ENCODE measurements at places on chromosomes 13 and 19.

GRCh38 chr19:4403005-4403761 lies 743 bp downstream of the CHAF1A start:
- peaks cover 44% of the 10 kb centered on the region for H3K4me1 ChIP-seq
- H3K4me3 ChIP-seq, result peak overlapping the region; percentile 80
- H3K27me3 ChIP-seq, result no peaks in the 10 kb centered on the region
- DNase-seq, result no peak
- peak overlapping the region; percentile 54 for H3K27ac ChIP-seq

DNA sequence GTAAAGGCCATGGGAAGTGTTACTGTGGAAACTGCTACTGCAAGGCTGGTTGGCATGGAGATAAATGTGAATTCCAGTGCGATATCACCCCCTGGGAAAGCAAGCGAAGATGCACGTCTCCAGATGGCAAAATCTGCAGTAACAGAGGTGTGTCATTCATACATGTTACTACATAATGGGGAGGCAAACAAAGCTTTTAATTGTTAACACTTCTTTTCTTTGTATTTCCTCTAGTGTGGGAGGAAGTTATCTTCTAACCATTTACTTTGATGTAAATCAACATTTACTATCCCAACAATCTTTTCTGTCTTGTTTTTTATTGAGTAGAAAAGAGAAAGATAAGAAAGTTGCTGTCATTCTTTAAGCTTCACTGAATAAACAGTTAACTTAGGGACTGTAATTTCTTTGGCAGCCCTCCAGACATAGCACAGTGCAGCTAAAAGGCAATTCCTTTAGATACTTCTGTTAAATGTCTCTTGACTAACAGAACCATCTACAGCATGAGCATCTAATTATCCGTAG lies 126.9 kb downstream of the ITGBL1 start:
- DNase-seq, result no peak
- peaks cover 85% of the 10 kb centered on the region for H3K4me1 ChIP-seq
- peak overlapping the region; percentile 52 for H3K4me3 ChIP-seq
- H3K27ac ChIP-seq, result peak overlapping the region; percentile 89
- peaks cover 65% of the 10 kb centered on the region for H3K36me3 ChIP-seq
- H3K27me3 ChIP-seq, result no peaks in the 10 kb centered on the region

GRCh38 chr13:36681894-36682624 lies 8.2 kb downstream of the SERTM1 start:
- no peaks in the 10 kb centered on the region for H3K36me3 ChIP-seq
- peaks cover 33% of the 10 kb centered on the region for H3K27me3 ChIP-seq
- DNase-seq, result no peak
- no peaks in the 10 kb centered on the region for H3K4me1 ChIP-seq

GRCh38 chr13:27280841-27281240 lies 10.2 kb downstream of the RASL11A start:
- no peak overlapping the region for H3K27ac ChIP-seq
- no peak for DNase-seq
- H3K4me1 ChIP-seq, result peaks cover 6% of the 10 kb centered on the region
- peaks cover 23% of the 10 kb centered on the region for H3K27me3 ChIP-seq
- H3K4me3 ChIP-seq, result no peak overlapping the region
- no peaks in the 10 kb centered on the region for H3K36me3 ChIP-seq

GRCh38 chr19:47609906-47610894 lies 1.3 kb downstream of the BICRA start:
- peak; percentile 86 for DNase-seq
- H3K36me3 ChIP-seq, result peaks cover 2% of the 10 kb centered on the region
- no peaks in the 10 kb centered on the region for H3K27me3 ChIP-seq

- H3K36me3 ChIP-seq, result no peaks in the 10 kb centered on the region
- no peaks in the 10 kb centered on the region for H3K27me3 ChIP-seq
- H3K4me3 ChIP-seq, result no peak overlapping the region
- no peak overlapping the region for H3K27ac ChIP-seq
Observed at GRCh38 chr13:90838317-90838960, 509.0 kb upstream of the MIR17HG start.

- H3K4me1 ChIP-seq, result peaks cover 2% of the 10 kb centered on the region
- H3K27me3 ChIP-seq, result no peaks in the 10 kb centered on the region
- H3K36me3 ChIP-seq, result peaks cover 27% of the 10 kb centered on the region
- H3K27ac ChIP-seq, result peak overlapping the region; percentile 23
- DNase-seq, result no peak
Observed at GRCh38 chr13:32669030-32669646, 82.9 kb downstream of the PDS5B start.

DNA sequence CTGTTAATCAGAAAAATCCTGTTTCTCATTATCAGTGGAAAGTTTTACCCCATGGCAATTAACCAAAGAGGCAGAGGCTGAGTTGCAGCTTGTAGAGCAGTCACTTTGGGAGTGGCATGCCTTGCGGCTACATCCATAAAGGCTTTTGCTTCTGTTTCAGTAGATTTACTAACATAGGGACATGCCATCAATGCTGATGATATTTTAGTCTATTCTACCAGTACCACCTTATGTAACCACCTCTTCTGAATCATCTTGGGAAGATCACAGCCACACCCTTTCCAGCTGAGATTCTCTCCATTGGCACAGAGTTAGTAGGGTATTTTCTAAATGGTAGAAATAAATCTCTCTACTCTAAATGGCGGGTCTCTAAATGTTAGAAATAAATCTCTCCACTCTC lies 37.5 kb downstream of the POSTN start:
- no peaks in the 10 kb centered on the region for H3K4me1 ChIP-seq
- H3K36me3 ChIP-seq, result peaks cover 24% of the 10 kb centered on the region
- H3K27ac ChIP-seq, result no peak overlapping the region
- no peak overlapping the region for H3K4me3 ChIP-seq
- no peak for DNase-seq
- no peaks in the 10 kb centered on the region for H3K27me3 ChIP-seq

GRCh38 chr19:8004723-8005513 lies 523 bp downstream of the ELAVL1 start:
- H3K36me3 ChIP-seq, result no peaks in the 10 kb centered on the region
- peak overlapping the region; percentile 76 for H3K27ac ChIP-seq
- H3K4me3 ChIP-seq, result peak overlapping the region; percentile 92
- H3K27me3 ChIP-seq, result no peaks in the 10 kb centered on the region
- peaks cover 34% of the 10 kb centered on the region for H3K4me1 ChIP-seq
- DNase-seq, result no peak

GRCh38 chr13:23811366-23812062 lies 77.7 kb downstream of the MIPEP start:
- DNase-seq, result no peak
- H3K4me3 ChIP-seq, result no peak overlapping the region
- no peaks in the 10 kb centered on the region for H3K27me3 ChIP-seq
- H3K4me1 ChIP-seq, result peaks cover 30% of the 10 kb centered on the region

GRCh38 chr13:91747186-91747585 lies 348.8 kb downstream of the GPC5 start:
- H3K4me3 ChIP-seq, result no peak overlapping the region
- H3K36me3 ChIP-seq, result no peaks in the 10 kb centered on the region
- peaks cover 3% of the 10 kb centered on the region for H3K27me3 ChIP-seq
- DNase-seq, result no peak
- H3K27ac ChIP-seq, result no peak overlapping the region

GRCh38 chr19:4552525-4552819 lies 7.0 kb downstream of the SEMA6B start:
- H3K4me3 ChIP-seq, result no peak overlapping the region
- no peaks in the 10 kb centered on the region for H3K27me3 ChIP-seq
- no peaks in the 10 kb centered on the region for H3K4me1 ChIP-seq

DNA sequence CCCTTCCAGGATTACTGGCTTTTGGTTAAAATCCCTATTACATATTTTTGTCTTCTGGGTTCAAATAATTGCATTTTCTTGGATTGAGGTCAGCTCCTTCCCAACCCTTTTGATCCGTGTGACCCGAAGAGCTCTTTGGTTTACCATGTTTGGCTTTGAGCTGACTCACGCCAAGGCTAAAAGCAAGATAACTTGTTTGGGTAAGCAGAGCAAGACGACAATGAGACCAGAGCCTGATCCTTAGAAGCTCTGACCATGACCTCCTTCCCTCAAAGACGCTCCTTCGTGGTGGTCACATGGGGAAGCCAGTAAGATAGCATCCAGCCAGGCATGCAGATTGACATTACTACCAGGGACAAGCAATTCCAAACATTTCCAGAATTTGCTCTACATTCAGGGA lies 153.8 kb downstream of the DCT start:
- H3K4me1 ChIP-seq, result peaks cover 46% of the 10 kb centered on the region
- peak overlapping the region; percentile 7 for H3K27ac ChIP-seq
- DNase-seq, result no peak
- no peaks in the 10 kb centered on the region for H3K27me3 ChIP-seq
- H3K36me3 ChIP-seq, result peaks cover 7% of the 10 kb centered on the region
- H3K4me3 ChIP-seq, result no peak overlapping the region

- H3K36me3 ChIP-seq, result no peaks in the 10 kb centered on the region
- no peak overlapping the region for H3K4me3 ChIP-seq
- no peak for DNase-seq
- peaks cover 11% of the 10 kb centered on the region for H3K27me3 ChIP-seq
Observed at GRCh38 chr19:1068009-1069001, 1.3 kb downstream of the ARHGAP45 start.

DNA sequence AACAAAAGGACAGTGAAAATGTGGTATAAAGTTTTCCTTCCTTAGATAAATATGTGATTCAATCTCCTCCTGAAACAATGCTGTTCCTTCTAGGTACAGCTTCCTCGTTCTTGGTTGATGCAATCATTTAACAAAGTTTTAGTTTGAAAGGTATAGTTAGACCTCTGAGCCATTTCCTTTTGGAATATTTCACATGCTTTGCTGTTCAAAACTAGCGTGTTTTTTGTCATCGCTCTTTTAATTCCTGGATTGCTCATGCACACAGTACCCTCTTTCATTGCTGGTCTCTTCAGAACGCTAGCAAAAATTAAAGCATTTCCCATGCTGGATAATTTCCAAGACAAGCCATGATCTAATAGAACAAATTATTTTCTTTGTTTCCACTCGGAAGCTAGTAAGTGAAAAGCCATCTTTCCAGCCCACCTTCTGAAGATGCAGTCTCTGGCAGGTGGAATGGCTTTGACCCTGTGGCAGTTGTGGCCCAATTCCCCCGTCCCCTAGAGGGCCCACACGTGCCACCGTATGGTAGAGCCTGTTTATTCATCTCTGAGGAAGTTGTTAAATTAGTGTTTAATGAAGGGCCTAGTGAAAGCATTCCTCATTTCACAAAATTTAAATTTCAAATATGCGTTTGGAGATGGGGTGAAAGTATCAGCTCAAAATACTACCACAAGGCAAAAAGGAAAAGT lies 1040.6 kb upstream of the SLC10A2 start:
- no peaks in the 10 kb centered on the region for H3K27me3 ChIP-seq
- H3K4me1 ChIP-seq, result peaks cover 12% of the 10 kb centered on the region
- H3K36me3 ChIP-seq, result no peaks in the 10 kb centered on the region
- H3K27ac ChIP-seq, result no peak overlapping the region

DNA sequence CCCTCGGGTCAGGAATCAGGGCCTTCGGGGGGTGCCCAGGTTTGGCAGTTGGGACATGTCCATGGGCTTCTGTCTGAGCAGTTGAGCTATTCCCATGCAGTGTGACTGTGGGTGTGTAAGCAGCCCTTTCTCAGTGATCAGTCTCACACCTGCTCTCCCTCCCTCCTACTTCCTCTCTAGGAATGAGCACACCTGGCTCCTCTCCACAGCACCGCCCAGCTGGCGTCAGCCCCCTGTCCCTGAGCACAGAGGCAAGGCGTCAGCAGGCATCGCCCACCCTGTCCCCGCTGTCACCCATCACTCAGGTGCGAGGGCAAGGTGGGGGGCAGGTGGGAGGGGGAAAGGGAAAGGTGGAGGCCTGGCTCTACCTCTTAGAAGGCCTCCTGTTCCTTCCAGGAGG lies 25.9 kb downstream of the COMP start:
- no peak overlapping the region for H3K27ac ChIP-seq
- H3K27me3 ChIP-seq, result no peaks in the 10 kb centered on the region
- H3K36me3 ChIP-seq, result peaks cover 3% of the 10 kb centered on the region
- no peak overlapping the region for H3K4me3 ChIP-seq
- peaks cover 3% of the 10 kb centered on the region for H3K4me1 ChIP-seq

GRCh38 chr13:102401265-102401664 lies 583 bp downstream of the FGF14 start:
- H3K4me3 ChIP-seq, result peak overlapping the region; percentile 44
- H3K27ac ChIP-seq, result no peak overlapping the region
- peaks cover 73% of the 10 kb centered on the region for H3K27me3 ChIP-seq
- no peak for DNase-seq
- H3K36me3 ChIP-seq, result no peaks in the 10 kb centered on the region

GRCh38 chr19:18362934-18363542 lies 22.6 kb downstream of the PGPEP1 start:
- H3K27ac ChIP-seq, result peak overlapping the region; percentile 95
- peaks cover 27% of the 10 kb centered on the region for H3K4me1 ChIP-seq
- H3K36me3 ChIP-seq, result peaks cover 27% of the 10 kb centered on the region
- DNase-seq, result no peak
- no peaks in the 10 kb centered on the region for H3K27me3 ChIP-seq

DNA sequence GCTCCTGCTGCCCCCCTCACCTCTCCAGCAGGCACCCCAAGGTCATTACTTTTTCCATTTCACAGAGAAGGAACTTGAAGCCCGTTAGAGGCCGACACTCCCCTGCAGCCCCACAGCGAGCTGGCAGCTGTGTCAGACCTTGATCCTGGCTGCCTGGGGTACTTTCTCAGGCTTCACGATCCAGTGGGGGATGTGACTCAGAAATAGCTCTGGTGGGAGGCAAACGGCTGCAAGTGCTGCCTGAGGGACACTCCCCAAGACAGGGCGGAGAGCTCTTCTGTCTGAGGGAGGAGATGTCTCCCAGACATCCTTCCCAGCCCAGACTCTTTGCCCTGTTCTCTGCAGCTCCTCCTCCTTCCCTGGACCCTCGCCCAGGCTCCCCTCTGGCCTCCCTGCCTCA lies 4.8 kb downstream of the TSKS start:
- peaks cover 29% of the 10 kb centered on the region for H3K4me1 ChIP-seq
- peak overlapping the region; percentile 88 for H3K27ac ChIP-seq
- H3K36me3 ChIP-seq, result no peaks in the 10 kb centered on the region
- H3K27me3 ChIP-seq, result no peaks in the 10 kb centered on the region

DNA sequence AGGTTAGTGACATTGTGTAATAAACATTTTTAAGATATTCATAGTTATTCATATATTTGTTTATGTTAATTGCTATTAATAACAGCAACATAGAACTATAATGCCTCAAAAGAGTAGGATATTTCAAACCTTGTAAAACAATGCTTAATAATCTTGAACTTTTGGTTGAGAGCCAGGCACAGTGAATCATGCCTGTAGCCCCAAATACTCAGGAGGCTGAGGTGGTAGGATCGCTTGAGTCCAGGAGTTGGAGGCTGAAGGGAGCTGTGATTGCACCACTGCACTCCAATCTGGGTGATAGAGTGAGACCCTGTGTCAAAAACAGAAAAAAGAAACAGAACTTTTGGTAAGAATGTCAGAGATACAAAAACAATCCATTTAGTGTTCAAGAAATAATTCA lies 213.9 kb upstream of the SLITRK1 start:
- no peaks in the 10 kb centered on the region for H3K27me3 ChIP-seq
- no peaks in the 10 kb centered on the region for H3K36me3 ChIP-seq
- H3K4me3 ChIP-seq, result no peak overlapping the region
- H3K4me1 ChIP-seq, result no peaks in the 10 kb centered on the region
- no peak for DNase-seq
